ENCODE measurements at places on chromosomes 7 and 10.

- no peak for DNase-seq
Measured at GRCh38 chr10:90889636-90890035, 17.9 kb downstream of the RPP30 start.

GRCh38 chr7:91913612-91914011, 27.1 kb upstream of the AKAP9 start:
- DNase-seq, result no peak

DNA sequence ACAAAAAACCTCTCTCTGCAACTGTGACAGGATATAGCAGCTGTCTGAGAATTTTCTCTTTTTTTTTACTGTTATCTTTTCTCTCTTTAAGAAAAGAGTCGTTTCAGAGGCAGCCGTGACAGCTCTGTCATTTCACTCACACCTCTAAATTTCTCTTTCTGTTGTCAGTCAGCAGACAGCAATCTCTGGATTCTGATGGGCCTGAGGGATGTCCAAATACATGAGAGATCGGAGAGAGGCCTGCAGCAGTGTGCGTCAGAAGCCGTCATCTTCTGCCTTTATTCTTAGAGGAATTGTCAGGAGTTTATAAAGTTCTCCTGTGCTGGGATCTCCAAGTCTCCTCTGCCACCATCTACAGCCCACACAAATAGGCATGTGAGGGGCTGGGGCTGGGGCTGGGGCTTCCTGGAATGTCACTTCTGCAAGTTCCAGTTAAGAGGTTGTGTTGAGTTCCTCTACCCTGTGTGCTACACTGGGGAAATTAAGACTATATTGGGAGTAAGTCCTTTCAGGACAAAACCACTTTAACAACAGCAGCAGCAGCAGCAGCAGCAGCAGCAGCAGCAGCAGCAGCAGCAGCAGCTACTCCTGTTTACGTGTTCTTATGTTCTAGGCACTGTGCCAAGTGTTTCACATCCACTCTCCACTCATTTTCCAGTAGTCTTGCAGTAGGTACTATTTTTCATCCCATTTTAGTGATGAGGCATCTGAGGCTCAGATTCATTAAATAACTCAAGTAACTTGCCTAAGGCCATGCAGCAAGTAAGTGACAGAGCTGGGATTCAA, 541.3 kb downstream of the LRMDA start:
- DNase-seq, result no peak

- no peak for DNase-seq
Measured at GRCh38 chr7:87231258-87231657, 11.7 kb upstream of the TMEM243 start.

DNA sequence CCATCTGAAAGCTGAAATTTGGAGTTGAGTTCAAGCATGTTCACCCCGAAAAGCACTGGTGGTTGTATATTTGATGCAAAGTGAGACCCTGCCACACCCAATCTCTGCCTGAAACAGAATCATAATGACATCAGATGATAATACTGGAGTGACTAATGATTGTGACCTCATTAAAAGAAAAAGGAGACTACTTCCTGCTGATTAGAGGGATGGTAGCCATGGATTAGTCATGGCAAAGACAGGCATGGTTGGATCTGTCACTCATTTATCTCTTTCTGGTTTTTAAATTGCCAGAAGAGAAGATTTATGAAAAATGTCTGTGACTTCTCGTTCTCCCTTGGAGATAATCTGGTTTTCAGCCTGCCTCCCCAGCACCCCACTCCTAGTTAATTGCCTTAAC, 101.2 kb downstream of the BAMBI start:
- no peak for DNase-seq

GRCh38 chr7:70135656-70136055, 537.4 kb downstream of the AUTS2 start:
- DNase-seq, result no peak
